Thoracic aorta (tissue), 2 donors: ENCODE measurements at places on chromosomes 5 and 9. TPM values are rescaled to one million over a fixed set of nuclear protein-coding genes. Genes with fewer than 3 reads are reported as not detected.

DNA sequence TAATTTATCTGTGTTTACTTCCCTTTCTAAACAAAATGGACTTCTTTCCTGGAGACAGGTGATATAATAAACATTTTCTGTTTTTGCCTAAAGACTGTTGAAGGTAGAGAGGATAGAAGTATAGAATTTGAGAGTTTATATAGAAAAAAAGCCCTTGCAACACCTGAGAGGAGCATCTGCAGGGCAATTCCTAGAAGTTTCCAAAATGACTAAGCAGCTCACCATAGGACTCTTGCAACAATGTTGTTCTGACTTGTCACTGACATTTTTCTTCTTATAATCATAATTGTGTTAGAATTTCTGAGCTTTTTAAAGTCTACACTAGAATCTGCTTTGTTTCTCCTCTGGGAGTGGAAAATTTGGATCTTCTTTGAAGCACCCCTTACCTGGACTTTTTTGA is 216.8 kb downstream of the TUSC1 start:
- no peak overlapping the region for H3K4me3 ChIP-seq
- no peaks in the 10 kb centered on the region for H3K4me1 ChIP-seq
- no peaks in the 10 kb centered on the region for H3K36me3 ChIP-seq
- H3K27ac ChIP-seq: no peak overlapping the region

GRCh38 chr5:2185646-2186471 is 303.1 kb upstream of the IRX4 start:
- no peak overlapping the region for H3K27ac ChIP-seq
- H3K4me3 ChIP-seq: no peak overlapping the region
- no peaks in the 10 kb centered on the region for H3K36me3 ChIP-seq
- H3K27me3 ChIP-seq: no peaks in the 10 kb centered on the region
- no peak for DNase-seq

GRCh38 chr9:136031741-136032730 is 63.1 kb downstream of the NACC2 start:
- H3K4me3 ChIP-seq: no peak overlapping the region
- H3K4me1 ChIP-seq: peaks cover 3% of the 10 kb centered on the region
- no peak for DNase-seq
- H3K27ac ChIP-seq: no peak overlapping the region
- peaks cover 2% of the 10 kb centered on the region for H3K36me3 ChIP-seq
- H3K27me3 ChIP-seq: no peaks in the 10 kb centered on the region

The COQ4 gene
- 28.7 TPM for total RNA-seq

- H3K4me1 ChIP-seq: no peaks in the 10 kb centered on the region
- no peaks in the 10 kb centered on the region for H3K27me3 ChIP-seq
- H3K4me3 ChIP-seq: no peak overlapping the region
- no peak overlapping the region for H3K27ac ChIP-seq
- no peaks in the 10 kb centered on the region for H3K36me3 ChIP-seq
Measured at GRCh38 chr9:126261584-126262356, 64.9 kb upstream of the MVB12B start.

- H3K27ac ChIP-seq: no peak overlapping the region
- H3K36me3 ChIP-seq: no peaks in the 10 kb centered on the region
- no peaks in the 10 kb centered on the region for H3K4me1 ChIP-seq
- no peak for DNase-seq
Measured at GRCh38 chr5:135950611-135951010, 4.2 kb downstream of the LECT2 start.

DNA sequence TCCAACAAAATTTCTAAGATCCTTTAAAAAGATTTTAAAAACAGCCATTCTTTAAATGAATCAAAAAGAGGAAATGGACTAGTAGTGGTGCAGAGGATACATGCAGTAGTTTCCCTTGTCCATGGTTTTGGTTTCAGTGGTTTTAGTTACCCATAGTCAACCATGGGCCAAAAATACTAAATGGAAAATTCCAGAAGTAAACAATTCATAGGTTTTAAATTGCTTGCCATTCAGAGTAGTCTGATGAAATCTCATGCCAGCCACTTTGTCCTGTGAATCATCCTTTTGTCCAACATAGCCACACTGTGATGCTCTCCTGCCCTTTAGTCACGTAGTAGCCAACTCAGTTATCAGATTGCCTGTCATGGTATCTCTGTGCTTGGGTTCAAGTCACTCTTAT is 286.1 kb downstream of the ANXA1 start:
- H3K4me1 ChIP-seq: no peaks in the 10 kb centered on the region
- H3K27me3 ChIP-seq: no peaks in the 10 kb centered on the region
- no peaks in the 10 kb centered on the region for H3K36me3 ChIP-seq
- H3K27ac ChIP-seq: no peak overlapping the region

GRCh38 chr5:38450627-38451026 is 105.8 kb downstream of the LIFR start:
- no peak for DNase-seq
- no peak overlapping the region for H3K4me3 ChIP-seq
- no peaks in the 10 kb centered on the region for H3K36me3 ChIP-seq
- H3K27me3 ChIP-seq: no peaks in the 10 kb centered on the region

- no peak overlapping the region for H3K27ac ChIP-seq
- H3K27me3 ChIP-seq: no peaks in the 10 kb centered on the region
- no peaks in the 10 kb centered on the region for H3K36me3 ChIP-seq
- H3K4me3 ChIP-seq: no peak overlapping the region
Measured at GRCh38 chr5:57358796-57359592, 123.6 kb downstream of the ACTBL2 start.

DNA sequence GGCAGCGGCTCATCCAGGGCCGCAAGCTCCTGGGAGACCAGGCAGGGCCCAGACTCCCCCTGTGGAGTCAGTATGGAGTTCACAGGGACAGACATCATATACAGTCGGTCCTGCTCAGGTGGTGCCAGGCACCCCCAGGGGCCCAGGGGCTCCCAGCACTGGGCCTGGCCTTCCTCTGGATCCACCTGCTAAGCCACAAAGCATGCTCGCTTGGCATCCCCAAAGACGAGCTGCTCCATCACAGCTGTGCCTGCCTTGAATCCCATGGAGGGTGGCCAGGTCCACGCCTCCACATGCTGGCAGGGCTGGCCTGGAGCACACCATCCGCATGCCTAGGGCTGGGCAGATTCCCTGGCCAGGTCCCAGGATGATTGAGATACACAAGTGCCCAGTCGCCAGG is 4.6 kb downstream of the BICD2 start:
- H3K4me3 ChIP-seq: no peak overlapping the region
- DNase-seq: peak; percentile 33
- H3K4me1 ChIP-seq: peaks cover 41% of the 10 kb centered on the region
- H3K27ac ChIP-seq: no peak overlapping the region
- H3K27me3 ChIP-seq: no peaks in the 10 kb centered on the region
- no peaks in the 10 kb centered on the region for H3K36me3 ChIP-seq

DNA sequence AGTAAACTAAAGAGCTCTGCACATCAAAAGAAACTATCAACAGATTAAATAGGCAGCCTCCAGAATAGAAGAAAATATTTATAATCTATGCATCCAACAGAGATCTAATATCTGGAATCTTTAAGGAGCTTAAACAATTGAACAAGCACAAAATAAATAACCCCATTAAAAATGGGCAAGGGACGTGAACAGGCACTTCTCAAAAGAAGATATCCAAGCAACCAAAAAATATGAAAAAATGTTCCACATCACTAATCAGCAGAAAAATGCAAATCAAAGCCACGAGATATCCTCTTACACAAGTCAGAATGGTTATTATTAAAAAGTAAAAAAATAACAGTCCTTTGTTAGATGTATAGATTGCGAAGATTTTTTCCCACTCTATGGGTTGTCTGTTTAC is 109.1 kb upstream of the TRPC7 start:
- no peaks in the 10 kb centered on the region for H3K27me3 ChIP-seq
- H3K4me3 ChIP-seq: no peak overlapping the region
- H3K36me3 ChIP-seq: no peaks in the 10 kb centered on the region
- H3K27ac ChIP-seq: no peak overlapping the region
- DNase-seq: no peak
- no peaks in the 10 kb centered on the region for H3K4me1 ChIP-seq

DNA sequence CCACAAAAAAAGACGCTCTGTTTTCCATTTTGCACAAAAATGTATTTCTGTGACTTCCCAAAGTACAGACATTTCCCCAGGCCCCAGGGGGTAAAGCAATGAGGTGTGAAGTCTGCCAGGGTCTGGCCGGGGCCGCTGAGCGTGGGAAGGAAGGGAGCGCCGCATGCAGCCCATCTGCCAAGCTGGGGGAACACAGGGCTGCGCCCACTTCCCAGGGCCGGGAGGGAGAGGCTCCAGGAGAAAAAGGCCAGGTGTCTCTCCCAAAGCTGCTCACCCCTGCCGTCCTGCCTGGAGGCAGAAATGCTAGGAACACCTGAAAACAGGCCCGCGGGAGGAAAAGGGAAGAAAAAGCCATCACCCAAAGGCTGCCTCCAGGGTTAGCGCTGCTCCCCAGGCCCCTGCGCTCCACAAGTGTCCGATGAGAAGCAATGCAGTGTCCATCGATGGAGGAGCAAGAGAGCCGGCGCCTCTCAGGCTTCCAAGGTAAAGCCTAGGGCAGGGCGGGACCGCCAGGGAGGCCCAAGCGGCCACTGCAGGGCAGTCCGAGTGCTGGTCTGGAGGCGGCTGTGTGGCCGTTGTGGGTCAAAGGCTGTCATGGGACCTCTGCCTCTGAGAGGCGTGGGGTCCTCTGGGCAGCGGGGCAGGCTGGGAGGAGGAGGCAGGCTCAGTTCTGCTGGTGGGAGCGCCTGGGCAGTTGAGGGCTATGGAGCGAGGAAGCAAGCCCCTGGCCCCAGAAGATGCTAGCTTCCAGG is 6.0 kb upstream of the ZDHHC12 start:
- H3K27ac ChIP-seq: no peak overlapping the region
- no peaks in the 10 kb centered on the region for H3K4me1 ChIP-seq
- H3K36me3 ChIP-seq: peaks cover 19% of the 10 kb centered on the region
- H3K27me3 ChIP-seq: no peaks in the 10 kb centered on the region
- no peak overlapping the region for H3K4me3 ChIP-seq

GRCh38 chr9:89739511-89739910 is 134.7 kb downstream of the GADD45G start:
- no peaks in the 10 kb centered on the region for H3K4me1 ChIP-seq
- no peaks in the 10 kb centered on the region for H3K36me3 ChIP-seq
- no peak for DNase-seq

DNA sequence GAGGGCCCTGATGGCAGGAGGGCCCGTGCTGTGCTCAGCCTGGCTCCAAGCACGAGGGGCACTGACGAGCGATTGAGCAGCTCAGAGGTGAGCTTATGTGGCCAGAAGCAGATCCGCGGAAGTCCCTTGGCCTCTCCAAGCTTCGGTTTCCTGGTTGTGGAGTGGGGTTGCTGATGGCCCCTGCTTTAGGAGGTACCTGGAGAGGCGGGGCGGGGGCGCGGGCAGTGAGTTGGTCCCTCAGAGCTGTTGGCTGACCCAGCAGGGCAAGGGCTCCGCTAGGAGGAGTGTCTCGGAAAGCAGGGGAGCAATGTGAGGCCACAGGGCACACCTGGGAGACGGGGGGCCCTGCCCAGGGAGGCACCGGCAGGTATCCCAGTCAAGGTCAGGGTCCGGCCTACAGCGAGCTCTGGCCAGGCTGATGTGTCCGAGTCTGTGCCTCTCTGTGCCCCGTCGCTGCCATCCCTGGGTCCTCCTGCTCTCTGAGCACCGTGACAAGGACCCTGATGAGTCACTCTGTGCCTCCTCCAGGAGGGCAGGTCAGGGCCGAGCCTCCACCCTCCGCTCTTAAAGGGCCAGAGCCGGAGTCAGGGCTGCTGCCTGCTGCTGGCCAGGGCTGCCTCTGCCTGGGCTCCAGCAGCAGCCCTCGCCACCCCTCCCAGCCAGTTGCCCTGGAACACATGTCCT is 14.8 kb downstream of the NCS1 start:
- peak overlapping the region; percentile 88 for H3K27ac ChIP-seq
- peak overlapping the region; percentile 65 for H3K4me3 ChIP-seq
- DNase-seq: no peak
- no peaks in the 10 kb centered on the region for H3K36me3 ChIP-seq
- H3K27me3 ChIP-seq: no peaks in the 10 kb centered on the region

DNA sequence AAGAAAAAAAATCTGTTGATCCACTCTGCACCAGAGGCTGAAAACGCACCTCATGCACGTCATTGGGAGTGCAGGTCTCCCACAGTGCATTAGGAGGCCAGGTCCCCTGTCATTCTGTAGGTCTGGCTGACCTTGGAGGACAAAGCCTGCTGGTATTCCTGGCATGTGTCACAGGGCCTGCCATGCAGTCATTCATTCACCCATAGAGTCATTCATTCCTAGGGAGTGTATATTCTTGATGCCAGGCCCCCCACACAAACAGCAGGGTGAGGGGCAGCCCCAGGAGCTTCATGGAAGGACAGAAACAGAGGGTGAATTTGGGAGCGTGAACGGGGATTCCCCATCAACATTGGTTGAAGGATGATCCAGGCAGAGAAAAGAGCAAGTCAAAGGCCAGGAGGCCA is 2.2 kb downstream of the GBGT1 start:
- H3K4me1 ChIP-seq: no peaks in the 10 kb centered on the region
- H3K27ac ChIP-seq: no peak overlapping the region
- H3K4me3 ChIP-seq: no peak overlapping the region
- no peak for DNase-seq
- H3K36me3 ChIP-seq: no peaks in the 10 kb centered on the region
- H3K27me3 ChIP-seq: no peaks in the 10 kb centered on the region

The GNAQ gene
- 46.0 TPM for total RNA-seq

The SLC34A3 gene
- total RNA-seq: not detected

DNA sequence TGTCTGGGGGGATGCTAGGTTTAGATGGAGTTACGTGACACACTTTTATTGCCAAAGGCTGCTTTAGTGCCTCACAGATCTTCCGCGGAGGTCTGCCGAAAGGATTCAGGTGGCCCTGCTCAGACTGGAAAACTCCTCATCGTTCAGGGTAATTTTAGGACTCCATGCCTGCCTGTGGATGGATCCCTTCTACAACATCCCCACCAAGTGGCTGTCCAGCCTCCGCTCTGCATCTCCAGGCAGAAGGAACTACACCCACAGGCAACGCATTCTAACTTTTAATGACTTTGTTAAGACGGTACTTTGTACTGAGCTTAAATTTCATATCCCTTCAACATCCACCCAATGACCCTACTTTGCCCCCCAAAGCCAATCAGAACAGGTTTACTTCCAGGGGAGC is 29.4 kb downstream of the ATPSCKMT start:
- no peak overlapping the region for H3K27ac ChIP-seq
- no peak for DNase-seq
- no peaks in the 10 kb centered on the region for H3K4me1 ChIP-seq
- H3K4me3 ChIP-seq: no peak overlapping the region
- no peaks in the 10 kb centered on the region for H3K36me3 ChIP-seq
- H3K27me3 ChIP-seq: no peaks in the 10 kb centered on the region

GRCh38 chr5:77546-77945 is 14.4 kb upstream of the PLEKHG4B start:
- no peaks in the 10 kb centered on the region for H3K4me1 ChIP-seq
- H3K27ac ChIP-seq: no peak overlapping the region
- DNase-seq: no peak
- no peak overlapping the region for H3K4me3 ChIP-seq
- H3K27me3 ChIP-seq: no peaks in the 10 kb centered on the region

DNA sequence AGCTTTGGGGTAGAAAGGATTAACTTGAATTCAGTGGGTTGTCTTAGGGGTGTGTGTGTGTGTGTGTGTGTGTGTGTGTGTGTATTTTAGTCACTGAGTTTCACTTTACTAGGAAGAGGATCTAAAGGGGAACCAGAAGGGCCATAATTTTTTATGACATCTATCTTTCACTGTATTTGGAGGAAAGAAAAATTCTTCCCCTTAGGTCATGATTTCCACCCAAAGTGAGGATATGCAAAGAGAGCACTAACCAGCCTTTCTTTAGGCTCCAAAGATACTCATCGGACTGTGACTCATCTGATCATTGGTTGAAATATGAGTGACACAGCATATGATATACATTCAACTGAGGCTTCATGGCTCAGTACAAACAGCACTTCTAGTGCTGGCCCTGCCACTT is 75.2 kb upstream of the RASGRF2 start:
- H3K27ac ChIP-seq: no peak overlapping the region
- no peaks in the 10 kb centered on the region for H3K36me3 ChIP-seq
- H3K4me3 ChIP-seq: no peak overlapping the region
- DNase-seq: no peak
- no peaks in the 10 kb centered on the region for H3K27me3 ChIP-seq

The CMBL gene
- 3.4 TPM for total RNA-seq
